Stimulated activated CD8-positive, alpha-beta memory T cell treated with anti-CD3 and anti-CD28 coated beads, Interleukin-7, amount 100 ng/mL, for 1 hour (primary cell): ENCODE measurements at places on chromosomes 7 and 10.

DNA sequence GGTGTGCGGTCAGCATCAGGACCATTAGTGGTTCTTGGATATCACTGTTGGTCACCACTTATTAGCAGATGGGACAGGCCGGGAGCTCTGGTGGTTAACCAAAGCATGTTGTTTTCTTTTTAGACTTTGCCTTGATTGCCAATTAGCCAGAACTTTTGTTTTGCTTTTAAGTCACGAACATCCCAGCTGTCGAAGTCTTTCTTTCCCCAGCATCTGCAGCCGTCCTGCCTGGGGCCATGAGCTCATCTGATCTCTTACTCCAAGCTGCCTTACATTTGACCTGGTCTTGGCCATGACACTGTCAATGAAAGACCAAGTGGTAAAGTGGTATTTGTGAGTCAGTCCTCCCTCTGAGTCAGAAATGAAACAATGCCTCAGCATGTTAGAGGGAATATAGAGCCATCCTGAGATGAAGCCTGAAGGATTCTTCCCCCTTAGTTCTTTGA, 53.9 kb upstream of the CREB5 start:
- DNase-seq = no peak

DNA sequence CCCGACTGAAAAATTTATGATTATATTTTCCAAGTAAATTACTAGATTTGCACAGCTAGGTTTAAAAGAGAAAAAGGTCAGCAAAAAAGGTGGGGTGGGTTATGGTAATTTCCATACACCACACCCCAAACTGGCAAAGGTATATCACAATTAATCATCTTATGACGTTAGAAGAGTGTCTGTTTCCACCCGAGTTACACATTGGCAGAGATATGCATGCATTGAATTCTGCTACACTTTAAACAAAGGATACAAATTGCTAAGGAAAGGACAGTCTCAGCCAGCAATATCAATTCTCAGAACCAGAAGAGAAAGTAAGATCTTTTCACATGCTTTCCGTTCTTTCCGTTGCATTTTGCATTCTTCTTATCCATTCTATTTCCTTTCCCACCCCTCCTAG, 843.3 kb downstream of the GATA3 start:
- DNase-seq = no peak

GRCh38 chr7:116672596-116673456, 830 bp downstream of the MET start:
- no peak for DNase-seq

- no peak for DNase-seq
These were observed 9.4 kb upstream of the ANKRD22 start for GRCh38 chr10:88861036-88861435.

- DNase-seq = no peak
These were observed 36.0 kb upstream of the DGKI start for GRCh38 chr7:137882806-137883205.

- no peak for DNase-seq
These were observed 322.6 kb downstream of the KIF20B start for GRCh38 chr10:90023950-90024349.
